ENCODE measurements at places on chromosomes 1 and 21.

DNA sequence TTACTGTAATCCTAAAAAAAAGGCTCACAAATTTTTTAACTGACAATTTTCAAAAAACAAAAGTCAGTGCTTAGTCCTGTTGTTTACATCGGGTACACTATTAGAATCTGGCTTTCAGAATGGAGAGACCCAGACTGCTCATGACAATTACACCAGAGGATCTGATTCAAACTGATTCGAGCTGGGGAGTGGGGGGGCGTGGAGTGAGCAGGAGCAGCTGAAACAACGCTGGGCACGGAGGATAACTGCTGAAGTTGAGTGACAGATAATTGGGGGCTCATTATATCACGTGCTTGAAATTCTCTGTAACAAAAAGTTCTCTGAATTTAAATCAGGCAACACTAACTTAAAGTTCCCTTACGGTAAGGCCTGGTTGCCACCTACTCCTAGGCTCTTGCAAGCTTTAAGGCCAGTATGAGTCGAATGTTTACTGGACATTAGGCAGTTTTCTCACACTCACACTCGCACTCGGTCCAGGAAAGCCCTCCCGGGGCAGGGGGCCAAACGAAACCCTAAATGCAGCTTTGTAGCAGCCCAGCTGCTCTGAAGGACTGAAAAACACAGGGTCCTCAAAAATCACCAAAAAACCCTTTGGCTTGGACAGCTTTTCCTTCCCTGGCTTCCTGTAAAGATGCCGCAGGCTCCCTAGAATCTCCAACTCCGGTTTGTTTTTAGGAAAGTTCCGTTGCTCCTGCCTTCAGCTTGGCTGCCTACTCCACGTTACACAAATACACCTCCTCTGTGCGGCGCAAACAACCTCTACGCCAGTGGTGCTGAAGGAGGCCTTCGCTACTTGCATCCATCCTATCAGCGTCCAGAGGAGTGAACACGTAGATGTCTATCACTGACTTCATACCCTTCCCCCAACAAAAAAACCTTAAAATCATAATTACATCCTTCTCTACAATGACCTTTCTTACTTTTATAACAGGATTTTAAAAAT lies 42.9 kb downstream of the CAPZB start:
- DNase-seq, result no peak

- no peak for DNase-seq
Observed at GRCh38 chr1:67955591-67955990, 94.8 kb downstream of the DIRAS3 start.

GRCh38 chr1:14980621-14981218 lies 172.8 kb upstream of the TMEM51 start:
- DNase-seq, result no peak

- no peak for DNase-seq
Observed at GRCh38 chr21:31124010-31124409, 85.7 kb upstream of the KRTAP19-8 start.

- DNase-seq, result no peak
Observed at GRCh38 chr1:184598403-184599193, 156.1 kb downstream of the EDEM3 start.

- no peak for DNase-seq
Observed at GRCh38 chr1:212284332-212284743, 872 bp upstream of the PPP2R5A start.

DNA sequence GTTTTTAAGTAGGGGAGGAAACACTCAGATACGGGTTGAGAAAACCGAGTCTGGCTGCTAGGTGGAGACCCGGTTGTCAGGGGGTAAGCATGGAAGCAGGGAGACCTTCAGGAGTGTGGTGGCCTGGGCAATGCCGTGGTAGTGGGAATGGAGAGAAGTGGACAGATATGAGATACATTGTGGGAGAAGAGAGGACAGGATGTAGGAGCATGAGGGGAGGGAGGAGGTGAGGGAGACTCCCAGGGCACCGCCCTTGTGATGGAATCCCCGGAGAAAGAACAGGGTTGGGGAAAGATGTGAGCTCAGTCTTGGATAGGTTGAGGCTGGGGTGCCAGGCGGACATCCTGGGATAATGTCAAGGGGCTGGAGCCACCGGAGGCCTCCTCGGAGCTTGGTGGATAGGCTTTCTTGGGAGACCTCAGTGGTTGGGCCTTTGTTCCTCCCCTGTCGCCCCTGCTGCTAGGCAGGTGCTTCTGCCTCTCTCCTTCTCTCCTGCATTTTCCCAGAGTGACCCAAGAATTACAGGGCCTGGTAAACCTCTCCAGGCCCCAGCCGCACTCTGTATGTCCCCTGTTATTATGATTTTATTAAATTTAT lies 21.3 kb downstream of the ZNF362 start:
- no peak for DNase-seq

- DNase-seq, result no peak
Observed at GRCh38 chr1:48725341-48726046, 51.2 kb downstream of the BEND5 start.

DNA sequence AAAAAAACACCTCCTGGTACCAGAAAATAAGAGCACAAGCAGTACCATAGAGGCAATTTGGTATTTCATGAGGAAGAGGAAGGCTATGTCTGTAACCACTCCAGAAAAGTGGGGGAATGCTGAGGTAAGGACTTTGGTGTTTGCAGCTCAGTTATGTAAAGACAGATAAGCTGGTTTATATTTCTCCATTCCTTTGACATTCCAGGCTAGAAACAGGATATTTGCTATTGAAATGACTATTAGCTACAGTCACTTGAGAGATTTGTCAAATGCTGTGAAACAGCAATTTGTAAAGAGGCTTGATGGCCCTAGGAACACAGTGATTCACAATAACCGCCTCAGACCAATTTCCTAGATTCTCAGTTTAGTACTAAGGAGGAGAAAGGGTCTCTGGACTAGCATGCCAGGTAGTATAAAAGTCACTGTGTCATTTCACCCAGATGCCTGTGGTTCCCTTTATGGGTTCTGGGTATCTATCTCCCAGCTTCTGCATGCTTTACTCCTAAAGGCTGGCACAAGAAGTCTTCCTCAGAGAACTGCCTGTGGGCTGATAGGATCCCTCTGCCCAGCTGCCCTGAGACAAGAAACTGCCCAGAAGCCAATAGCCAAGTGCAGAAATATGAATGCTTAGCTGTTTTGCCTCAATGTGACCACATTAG lies 80.5 kb downstream of the VCAM1 start:
- peak; percentile 0 for DNase-seq

DNA sequence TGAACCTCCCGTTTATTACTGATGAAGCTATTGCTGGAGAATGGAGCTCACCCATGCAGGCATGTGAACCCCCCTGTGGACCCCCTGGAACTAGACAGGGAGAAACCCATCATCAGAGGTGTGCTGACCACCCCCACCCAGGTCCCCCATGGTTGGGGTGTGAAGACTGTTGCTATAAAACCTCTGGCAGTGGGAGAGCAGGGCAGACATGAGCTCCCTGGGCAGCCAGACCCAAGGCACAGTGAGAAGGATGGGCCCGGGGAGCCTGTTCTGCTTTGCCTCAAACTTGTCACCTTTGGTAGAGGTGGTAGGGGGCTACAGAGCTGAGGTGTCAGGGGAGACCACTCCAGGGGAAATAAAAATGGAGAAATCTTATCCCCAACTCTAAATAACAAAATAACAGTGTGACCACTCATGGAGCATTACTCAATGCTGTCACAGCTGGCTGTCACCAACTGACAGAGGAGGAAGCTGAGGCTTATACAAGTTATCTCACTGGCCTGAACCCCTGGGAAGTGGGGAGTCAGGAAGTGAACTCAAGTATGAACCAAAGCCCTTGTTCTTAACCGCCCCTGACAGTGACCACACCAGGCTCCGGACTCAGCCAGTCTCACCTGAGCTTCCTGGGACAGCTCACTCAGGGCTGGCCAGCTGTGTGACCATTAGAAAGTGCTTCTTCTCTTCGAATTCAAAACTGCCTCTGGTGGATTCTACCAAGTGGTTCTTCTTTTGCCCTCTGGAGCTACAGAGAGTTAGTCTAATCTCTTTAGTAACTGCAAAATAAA lies 698.8 kb downstream of the MATN1 start:
- no peak for DNase-seq

DNA sequence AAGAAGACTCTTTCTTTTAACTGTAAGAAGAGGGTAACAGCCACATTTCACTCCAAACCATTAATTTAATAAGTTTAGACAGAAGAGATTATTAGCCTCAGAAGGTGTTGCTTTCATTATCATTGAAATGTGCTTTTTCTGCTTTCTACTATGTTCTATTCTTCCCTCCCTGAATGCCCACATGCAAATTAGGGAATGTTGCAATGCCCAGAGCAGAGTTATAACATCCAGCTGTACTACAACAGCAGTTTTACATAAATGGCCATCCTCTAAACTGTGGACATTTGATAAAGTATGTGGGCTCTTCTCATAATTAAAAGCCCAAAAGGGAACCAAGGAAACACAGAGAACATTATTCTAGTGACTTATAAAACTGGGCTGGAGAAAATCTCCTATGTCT lies 82.2 kb upstream of the SOD1 start:
- DNase-seq, result no peak

- DNase-seq, result no peak
Observed at GRCh38 chr1:241823925-241824324, 24.1 kb upstream of the EXO1 start.

- no peak for DNase-seq
Observed at GRCh38 chr21:38959692-38960061, 153.9 kb downstream of the ETS2 start.

- no peak for DNase-seq
Observed at GRCh38 chr1:2350501-2350900, 40.9 kb downstream of the MORN1 start.

GRCh38 chr1:97911266-97912215 lies 9.3 kb downstream of the DPYD start:
- DNase-seq, result no peak

DNA sequence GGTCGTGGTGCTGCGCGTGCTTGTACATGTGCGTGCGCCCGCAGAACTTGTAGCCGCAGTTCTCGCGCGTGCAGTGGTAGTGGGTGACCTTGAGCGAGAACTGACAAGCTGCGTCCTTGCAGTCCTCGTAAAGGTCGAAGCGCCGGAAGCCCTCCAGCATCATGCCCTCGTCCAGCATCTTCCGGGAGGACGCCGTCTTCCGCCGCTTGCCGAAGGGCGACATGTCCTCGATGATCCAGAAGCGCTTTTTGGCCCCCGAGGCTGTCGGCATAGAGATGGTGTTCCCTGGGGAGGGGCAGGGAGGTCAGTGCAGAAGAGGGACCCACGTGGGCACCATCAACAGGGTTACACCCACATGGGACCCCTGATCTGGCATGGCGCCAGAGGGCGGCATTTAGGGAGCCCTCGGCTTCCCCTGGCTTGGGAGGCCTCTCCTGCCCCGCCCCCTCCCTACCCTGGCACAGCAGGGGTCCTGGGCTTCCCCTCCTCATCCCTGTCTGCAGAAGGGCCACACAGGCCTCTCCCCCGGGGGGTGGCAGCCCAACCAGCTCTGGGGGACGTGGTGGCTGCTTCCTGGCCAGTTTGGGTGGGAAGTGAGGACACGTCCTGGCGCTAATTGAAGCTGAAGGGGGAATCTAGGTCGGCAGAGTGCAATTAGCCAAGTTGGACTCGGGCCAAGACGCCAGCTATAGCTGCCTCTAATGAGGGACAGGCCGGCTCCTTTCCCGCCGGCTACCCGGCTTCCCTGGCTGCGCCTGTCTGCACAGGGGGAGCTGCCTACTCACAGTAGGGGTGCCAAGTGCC lies 156.5 kb downstream of the CASZ1 start:
- no peak for DNase-seq

- DNase-seq, result no peak
Observed at GRCh38 chr1:39987869-39988268, 32.9 kb downstream of the MFSD2A start.

- no peak for DNase-seq
Observed at GRCh38 chr1:160925652-160926244, 28.9 kb downstream of the ITLN2 start.

Data from Caco-2 (cell line).